ENCODE measurements at places on chromosomes 1 and 21.

- no peak for DNase-seq
Measured at GRCh38 chr1:156658496-156658895, 16.6 kb downstream of the BCAN start.

DNA sequence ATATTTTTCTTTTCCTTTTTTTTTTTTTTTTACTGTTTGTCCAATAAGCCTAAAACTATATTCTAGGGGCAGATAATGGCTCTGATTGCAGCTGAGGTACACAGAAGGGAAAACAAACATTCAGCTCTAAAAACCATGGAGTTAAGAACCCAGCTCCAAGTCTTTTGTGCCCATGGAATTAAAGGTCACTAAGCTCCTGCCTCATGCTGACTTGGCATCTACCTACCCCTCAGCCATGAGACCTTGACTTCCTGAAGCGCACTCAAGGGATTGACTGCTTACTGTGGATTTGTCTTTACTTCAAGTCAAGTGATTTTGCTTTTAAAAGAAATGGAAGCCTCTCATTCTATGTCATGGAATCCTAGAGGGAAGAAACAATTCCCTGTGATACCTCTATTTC, 192.3 kb downstream of the AMY1C start:
- no peak for DNase-seq

DNA sequence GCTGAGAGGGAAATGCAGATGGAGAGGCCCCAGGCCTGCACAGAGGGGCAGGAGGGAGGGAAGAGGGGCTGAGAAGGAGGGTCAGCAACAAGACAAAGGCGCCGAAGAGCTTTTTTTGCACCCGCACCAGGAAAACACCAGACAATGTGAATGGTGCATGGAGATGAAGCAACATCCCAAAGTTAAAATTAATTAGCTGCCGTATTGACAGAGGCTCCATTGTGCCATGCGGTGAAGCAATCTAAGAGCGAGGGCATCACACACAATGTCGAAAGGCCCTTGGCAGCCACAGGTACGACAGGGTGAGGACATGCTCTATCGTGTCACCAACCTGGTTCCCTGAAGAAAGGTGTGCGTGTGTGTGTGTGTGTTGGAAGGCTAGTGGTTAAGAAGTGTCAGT, 41.2 kb downstream of the SSBP3 start:
- DNase-seq: no peak

GRCh38 chr1:181112071-181112929, 23.8 kb downstream of the IER5 start:
- no peak for DNase-seq

DNA sequence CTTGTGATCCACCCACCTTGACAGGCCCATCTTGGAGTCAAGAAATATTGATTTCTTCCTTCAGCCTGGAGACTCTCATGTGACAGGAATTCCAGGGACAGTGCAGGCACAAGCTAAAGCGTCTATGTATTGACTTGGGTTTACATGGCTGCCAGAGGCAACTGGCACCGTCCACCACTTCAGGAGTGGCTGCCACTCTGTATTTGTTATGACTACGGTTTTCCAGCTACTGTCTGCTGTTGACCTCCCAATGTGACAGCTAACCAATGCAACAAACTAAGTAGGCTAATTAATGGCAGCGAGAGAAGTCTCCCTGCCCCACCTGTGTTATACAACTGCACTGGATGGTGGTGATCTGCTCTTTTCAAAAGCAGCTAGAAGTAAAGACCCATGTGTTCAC, 56.9 kb downstream of the CD58 start:
- no peak for DNase-seq

- DNase-seq: no peak
Measured at GRCh38 chr1:198577444-198577843, 37.0 kb upstream of the ATP6V1G3 start.

DNA sequence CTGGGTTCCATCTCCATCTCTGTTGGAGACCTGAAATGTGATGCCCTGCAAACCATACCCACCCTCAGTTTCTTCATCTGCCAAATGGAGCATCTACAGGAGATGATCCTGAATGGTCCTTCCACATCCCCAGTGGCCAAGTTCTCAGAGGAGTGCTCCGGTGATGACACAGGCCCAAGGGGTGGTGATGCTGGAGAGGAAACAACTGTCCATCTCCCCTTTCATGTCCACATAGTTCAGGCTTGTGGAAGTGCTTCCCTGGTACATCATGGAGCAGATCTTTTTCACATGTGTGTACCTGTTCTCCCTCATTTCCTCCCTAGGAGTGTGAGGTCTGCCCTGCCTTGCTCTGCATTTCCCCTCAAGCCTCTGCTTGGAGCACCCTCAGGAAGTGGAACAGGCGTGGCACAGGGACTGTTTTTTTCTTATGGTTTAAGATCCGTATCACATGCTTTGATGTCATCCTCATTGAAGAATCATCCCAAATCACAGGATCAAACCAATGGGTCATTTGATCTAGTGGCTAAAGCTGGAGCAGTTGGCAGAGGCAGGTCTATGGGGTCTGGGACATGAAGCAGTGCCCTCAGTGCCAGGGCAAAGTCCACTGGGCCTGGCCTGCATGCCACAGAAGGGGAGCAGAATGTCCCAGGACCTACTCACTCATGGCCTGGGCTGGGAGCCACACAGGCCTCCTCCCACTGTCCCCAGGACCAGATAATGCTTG, 8.2 kb upstream of the TRIM63 start:
- no peak for DNase-seq

GRCh38 chr21:41750051-41750450, 16.8 kb downstream of the RIPK4 start:
- no peak for DNase-seq

Measured in stimulated activated CD4-positive, alpha-beta T cell treated with anti-CD3 and anti-CD28 coated beads, Interleukin-12 subunit alpha, Interleukin-12 subunit beta, amount 100 ng/mL, for 4 hours (primary cell).